ENCODE measurements at places on chromosomes 2 and 18.
A peak's percentile ranks its signal among the peaks of the same experiment; 100 is the strongest.

DNA sequence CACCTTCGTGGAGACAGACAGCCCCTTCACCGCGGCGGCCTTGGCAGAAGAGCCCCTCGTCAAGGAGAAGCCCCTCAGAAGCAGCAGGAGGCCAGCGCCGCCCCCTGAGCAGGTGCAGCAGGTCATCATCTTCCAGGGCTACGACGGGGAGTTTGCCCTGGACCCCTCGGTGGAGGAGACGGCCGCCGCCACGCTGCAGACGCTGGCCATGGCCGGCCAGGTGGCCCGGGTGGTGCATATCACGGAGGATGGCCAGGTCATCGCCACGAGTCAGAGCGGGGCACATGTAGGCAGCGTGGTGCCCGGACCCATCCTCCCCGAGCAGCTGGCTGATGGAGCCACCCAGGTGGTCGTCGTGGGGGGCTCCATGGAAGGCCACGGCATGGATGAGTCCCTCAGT lies 145.7 kb downstream of the PTGR3 start:
- DNase-seq: no peak

GRCh38 chr2:111116843-111117597 lies 3.7 kb upstream of the BCL2L11 start:
- peak; percentile 56 for DNase-seq

- DNase-seq: no peak
Observed at GRCh38 chr18:62186499-62186773, 420 bp downstream of the PIGN start.

DNA sequence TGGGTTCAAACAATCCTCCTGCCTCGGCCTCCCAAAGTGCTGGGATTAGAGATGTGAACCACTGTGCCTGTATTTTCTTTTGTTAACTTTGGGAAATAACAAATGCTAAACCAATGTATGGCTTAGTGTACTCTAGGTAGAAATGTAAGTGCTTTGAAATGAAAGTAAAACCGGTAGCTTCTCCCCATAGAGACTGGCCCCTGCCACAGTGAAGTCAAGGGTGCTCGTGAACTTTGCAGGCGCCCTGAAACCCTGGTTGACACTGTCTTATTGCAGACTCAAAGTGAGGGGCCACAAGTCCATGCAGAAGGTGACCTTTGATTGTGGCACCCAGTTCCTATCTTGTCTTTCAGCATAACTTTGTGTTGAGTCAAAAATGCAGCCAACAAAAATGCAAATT lies 24.2 kb upstream of the MTCL1 start:
- DNase-seq: no peak

DNA sequence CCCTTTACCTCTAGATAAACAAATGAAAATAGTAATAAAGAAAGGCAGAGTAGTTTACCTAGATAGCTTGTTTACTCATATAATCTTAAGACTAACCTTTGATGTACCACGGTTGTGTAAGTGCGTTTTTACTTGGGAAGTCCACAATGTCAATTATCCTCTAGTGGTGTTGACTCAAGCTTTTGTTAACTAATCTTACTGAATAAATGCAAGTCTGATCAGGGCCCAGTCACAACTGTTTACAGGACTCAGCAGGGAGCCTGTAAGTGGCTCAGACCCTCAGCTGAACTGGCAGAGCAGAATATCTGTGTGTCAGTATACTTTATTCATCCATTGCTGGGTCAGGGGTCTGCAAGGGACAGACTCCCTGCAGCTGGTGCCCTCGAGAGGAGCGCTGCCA lies 98.1 kb upstream of the ACAA2 start:
- no peak for DNase-seq

- no peak for DNase-seq
Observed at GRCh38 chr18:34957864-34958259, 83.4 kb upstream of the MAPRE2 start.

All from activated CD4-positive, alpha-beta T cell treated with anti-CD3 and anti-CD28 coated beads for 1 hour (primary cell).